GM23338 (cell line): ENCODE measurements at places on chromosomes 11 and 22. TPM values are rescaled to one million over a fixed set of nuclear protein-coding genes. Genes with fewer than 3 reads are reported as not detected.

DNA sequence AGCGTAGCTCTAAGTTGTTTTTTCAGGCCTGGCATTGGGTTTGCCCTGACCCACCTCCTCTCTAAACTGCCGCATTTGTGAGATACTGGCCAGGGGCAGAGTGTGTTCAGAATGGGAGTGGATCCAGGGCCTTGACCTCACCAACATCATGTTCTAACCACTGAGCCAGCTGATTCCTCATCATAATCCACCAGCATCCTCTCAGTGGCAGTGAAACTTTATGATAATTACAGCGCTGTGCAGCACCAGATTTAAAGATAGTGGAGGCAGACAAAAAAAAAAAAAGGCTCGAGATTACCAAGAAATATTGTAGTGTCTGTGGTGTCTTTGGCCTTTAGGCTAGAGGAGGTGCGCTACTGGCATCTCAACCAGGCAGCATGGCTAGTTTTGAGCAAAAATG lies 53.0 kb downstream of the KREMEN1 start:
- DNase-seq = no peak

DNA sequence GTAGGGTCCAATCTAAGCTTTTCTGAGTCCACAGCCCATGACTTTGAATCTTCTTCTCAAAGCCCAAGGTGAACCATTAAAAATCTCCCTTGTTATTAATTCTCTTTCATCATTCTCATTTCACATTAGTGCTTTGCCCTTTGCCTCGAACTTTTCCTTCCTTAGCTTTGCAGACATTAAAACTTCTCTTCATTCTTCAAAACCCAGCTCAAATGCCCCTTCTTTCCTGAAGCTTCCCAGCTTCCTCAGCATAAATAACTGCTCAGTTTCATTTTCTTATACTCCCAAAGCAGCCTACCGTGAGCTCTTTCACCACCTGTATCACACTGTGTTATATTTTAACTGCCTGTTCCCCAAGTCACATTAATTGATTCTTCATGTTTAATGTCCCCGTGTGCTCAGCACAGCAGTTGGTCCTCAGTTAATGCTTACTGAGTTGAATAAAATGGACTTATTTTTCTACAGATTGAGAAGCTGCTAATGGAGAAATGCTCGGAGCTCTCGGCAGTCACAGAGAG lies 62.0 kb downstream of the INSC start:
- no peak for DNase-seq

NAT10 gene
- total RNA-seq = 55.5 and 58.8 TPM in 2 replicates

NLRP14 gene
- total RNA-seq = 0.10 TPM in 1 of 2 replicates, not detected in the other

- no peak for DNase-seq
Measured at GRCh38 chr11:115656669-115657068, 152.5 kb upstream of the CADM1 start.

GRCh38 chr22:32354360-32355351 lies 3.0 kb upstream of the RFPL3 start:
- peak; percentile 53 for DNase-seq

GRCh38 chr11:11312738-11313137 lies 40.3 kb downstream of the CSNK2A3 start:
- peak; percentile 8 for DNase-seq

GRCh38 chr22:32684822-32685187 lies 116.7 kb upstream of the TIMP3 start:
- DNase-seq = no peak

GRCh38 chr22:40084246-40084645 lies 89.5 kb downstream of the FAM83F start:
- DNase-seq = no peak

ACRV1 gene
- total RNA-seq = not detected in 2 replicates

ARAP1 gene
- 110 and 116 TPM in 2 replicates for total RNA-seq

DNA sequence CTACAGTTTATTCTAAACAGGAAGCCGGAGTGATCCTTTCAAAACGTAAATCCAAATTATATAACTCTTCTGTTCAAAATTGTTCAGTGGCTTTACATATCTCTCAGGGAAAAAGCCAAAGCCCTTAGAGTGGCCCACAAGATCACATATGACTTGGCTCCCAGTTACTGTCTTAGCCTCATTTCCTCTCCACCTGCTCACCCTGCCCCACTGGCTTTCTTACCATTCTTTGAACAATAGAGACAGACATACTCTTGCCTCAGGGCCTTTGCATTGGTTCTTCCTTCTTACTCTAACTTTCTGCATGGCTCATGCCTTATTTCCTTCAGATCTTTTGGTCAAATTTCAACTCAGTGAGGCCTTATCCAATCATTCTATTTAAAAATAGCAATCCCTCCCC lies 52.1 kb downstream of the STIM1 start:
- DNase-seq = no peak

OR5D16 gene
- total RNA-seq = not detected in 2 replicates

MRGPRX4 gene
- total RNA-seq = not detected in 2 replicates

LAYN gene
- total RNA-seq = 4.3 and 6.8 TPM in 2 replicates

DNA sequence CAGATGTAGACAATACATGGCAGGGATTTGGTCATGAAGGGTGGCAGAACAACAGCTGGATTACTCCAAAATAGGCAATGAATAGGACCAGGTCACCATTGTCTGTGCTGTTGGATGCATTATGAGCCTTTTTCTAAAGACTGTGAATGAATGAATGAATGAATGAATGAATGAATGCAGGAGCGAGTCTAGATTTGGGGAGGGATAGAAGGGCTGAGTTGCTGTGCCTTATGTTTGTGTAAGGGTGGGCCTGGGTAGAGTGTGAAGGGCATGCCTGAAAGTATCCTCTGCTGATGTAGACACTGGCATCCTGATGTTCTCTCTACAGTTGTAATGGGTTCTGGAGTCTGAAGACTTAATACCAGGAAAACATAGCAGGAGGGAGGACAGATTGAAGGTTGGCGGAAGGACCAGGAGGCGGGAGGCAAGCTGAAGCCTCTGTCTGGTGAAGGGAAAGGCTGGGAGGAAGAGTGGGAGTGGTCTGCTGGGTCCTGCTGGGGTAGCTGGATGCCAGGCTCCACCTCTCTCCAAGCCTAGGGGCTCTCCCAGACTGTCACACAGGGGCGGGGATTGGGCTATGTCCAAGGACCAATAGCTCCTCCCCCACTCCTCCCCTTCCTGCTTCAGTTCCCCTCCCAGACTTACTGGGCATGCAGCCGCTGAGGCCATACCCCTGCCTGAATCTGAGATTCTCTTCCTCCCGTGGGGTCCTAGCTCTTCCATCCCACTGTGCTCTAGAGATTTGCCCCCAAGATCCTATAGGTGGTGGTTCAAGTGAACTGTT lies 4.8 kb downstream of the TRIM3 start:
- peak; percentile 100 for DNase-seq

GRCh38 chr11:129426038-129426437 lies 50.4 kb downstream of the BARX2 start:
- DNase-seq = no peak

DNA sequence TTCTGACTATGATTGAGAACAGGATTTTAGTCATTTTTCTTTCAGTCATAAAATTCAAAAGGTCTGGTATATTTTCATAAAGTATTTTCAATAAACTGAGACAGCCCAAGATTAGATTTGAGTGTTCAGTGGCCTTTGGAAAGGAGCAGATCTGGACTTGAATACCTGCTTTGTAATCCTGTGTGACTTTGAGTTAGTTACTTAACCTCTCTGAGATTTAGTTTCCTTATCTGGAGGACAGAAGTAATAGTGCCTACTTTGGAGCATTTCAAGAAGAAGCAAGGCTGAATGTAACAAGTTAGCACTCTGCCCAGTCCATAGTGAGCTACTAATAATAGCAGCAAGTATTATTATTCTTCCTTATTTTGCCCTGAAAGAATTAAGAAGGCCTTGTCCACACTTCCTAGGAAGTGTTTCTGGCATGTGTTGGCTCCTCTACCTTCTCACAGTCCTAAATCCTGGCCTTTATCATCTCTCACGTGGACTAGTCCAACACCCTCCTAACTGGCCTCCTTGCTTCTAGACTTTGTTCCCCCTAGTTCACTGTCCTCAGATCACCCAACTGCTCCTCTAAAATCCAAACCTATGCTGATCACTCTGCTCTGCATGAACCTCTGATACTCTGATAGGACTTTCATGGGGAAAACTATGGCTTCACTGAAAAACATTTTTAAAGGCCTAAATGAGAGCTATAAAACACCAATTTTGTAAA lies 115.8 kb downstream of the PLEKHA7 start:
- DNase-seq = no peak

PDGFD gene
- 4.5 and 6.9 TPM in 2 replicates for total RNA-seq

GRCh38 chr11:38562562-38562961 lies 1964.5 kb upstream of the RAG2 start:
- no peak for DNase-seq

- DNase-seq = no peak
Measured at GRCh38 chr22:29693671-29694070, 26.1 kb upstream of the CABP7 start.

- DNase-seq = peak; percentile 67
Measured at GRCh38 chr22:50526834-50527801, 1.7 kb upstream of the SCO2 start.

UPK2 gene
- not detected in 2 replicates for total RNA-seq

GLB1L2 gene
- total RNA-seq = 9.8 and 12.3 TPM in 2 replicates

MUC15 gene
- total RNA-seq = not detected in 2 replicates

DNA sequence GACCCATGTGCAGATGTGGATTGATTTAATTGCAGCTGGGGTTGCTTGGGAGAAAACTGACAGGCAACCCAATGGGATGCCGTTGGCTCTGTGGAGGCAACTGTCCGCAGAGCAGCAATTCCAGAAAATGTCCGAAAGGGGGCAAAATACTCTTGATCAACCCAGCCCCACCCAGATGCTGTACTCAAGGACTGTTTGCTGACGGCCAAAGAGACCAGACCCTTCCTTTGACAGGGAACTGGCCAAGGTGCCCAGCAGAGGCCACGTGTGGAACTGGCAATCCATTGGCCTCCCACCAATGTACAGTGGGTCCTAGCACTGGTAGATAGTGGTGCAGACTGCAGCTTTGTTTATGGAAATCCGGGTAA lies 29.7 kb upstream of the KCNA4 start:
- DNase-seq = peak; percentile 85

- no peak for DNase-seq
Measured at GRCh38 chr11:57214098-57214417, 23.0 kb downstream of the APLNR start.

PIK3C2A gene
- total RNA-seq = 117 and 123 TPM in 2 replicates

GRCh38 chr11:85313741-85314140 lies 313.4 kb downstream of the DLG2 start:
- DNase-seq = no peak

KCNK4 gene
- 1.0 TPM in 1 of 2 replicates, not detected in the other for total RNA-seq

TRIM51 gene
- total RNA-seq = not detected in 2 replicates

SESN3 gene
- total RNA-seq = 30.5 and 32.4 TPM in 2 replicates

- no peak for DNase-seq
Measured at GRCh38 chr22:42324990-42325710, 54.7 kb upstream of the TCF20 start.

DNA sequence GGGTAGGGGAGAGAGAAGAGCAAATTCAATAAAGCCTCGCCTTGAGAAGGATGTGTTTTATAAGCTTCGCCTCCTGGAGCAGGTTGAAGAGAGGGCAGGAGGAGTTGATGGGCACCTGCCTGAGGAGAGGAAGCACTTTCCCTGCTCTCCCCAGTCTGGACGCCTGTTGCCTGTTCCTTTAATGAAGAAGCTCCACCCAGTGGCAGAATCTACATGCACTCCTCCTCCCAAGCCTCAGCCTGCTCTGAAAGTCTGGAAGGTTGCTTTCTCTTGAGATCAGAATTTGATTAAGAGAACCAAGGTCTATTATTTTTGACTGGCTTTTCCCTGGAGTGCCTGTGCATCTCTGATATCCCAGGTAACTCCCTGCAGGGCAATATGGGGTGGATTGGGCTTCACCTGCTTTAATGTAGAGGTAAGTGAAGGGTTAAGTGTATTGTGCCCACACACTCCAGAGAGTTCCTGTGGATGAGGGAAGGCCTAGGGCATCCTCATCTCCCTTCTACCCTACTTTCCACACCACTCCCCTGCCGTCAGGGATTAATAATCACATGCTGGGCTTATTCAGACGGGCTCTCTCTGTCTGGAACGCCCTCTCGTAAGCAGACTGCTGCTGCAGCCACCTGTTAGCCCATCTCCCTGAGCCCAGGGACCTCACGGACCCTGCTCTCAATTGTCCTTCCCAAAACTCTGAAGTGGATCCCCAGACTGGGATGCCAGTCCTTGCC lies 22.3 kb downstream of the NTM start:
- DNase-seq = peak; percentile 78

CBY1 gene
- 12.8 and 13.2 TPM in 2 replicates for total RNA-seq

- DNase-seq = no peak
Measured at GRCh38 chr11:11366793-11367192, 13.7 kb upstream of the CSNK2A3 start.

GRCh38 chr11:66101066-66101464 lies 31.0 kb downstream of the PACS1 start:
- DNase-seq = no peak

OR9G4 gene
- not detected in 2 replicates for total RNA-seq

ZNF280B gene
- 5.7 and 6.7 TPM in 2 replicates for total RNA-seq
